Eye (tissue), 1 donor: ENCODE measurements at places on chromosomes 6 and 20.

- DNase-seq, result peak; percentile 34
Observed at GRCh38 chr6:42128460-42129359, 13.7 kb downstream of the C6orf132 start.

GRCh38 chr6:167759912-167760311 is 66.8 kb upstream of the AFDN start:
- no peak for DNase-seq

GRCh38 chr6:5997420-5997987 is 9.2 kb downstream of the NRN1 start:
- DNase-seq, result peak; percentile 87

- no peak for DNase-seq
Observed at GRCh38 chr20:13412806-13413445, 191.9 kb downstream of the ISM1 start.

- DNase-seq, result no peak
Observed at GRCh38 chr6:44161997-44162338, 3.3 kb downstream of the CAPN11 start.

DNA sequence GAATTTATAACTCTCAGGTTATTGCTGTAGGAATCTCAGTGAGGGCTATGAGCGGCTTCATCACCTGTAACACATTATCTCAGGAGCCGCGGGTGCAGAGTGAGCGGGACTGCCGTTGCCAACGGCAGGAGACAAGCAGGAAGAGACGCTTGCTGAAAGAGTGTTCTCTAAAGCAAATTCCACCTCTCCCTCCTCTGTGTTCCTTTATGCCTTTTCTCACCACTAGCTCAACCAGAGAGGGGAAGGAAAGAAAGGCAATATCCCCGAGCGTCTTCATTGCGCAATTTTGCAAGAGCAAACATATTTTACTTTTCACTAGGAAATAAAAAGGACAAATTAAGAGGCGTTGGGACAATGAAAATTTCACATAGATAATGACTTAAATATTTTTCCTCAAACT is 185.2 kb upstream of the EXOC2 start:
- no peak for DNase-seq

DNA sequence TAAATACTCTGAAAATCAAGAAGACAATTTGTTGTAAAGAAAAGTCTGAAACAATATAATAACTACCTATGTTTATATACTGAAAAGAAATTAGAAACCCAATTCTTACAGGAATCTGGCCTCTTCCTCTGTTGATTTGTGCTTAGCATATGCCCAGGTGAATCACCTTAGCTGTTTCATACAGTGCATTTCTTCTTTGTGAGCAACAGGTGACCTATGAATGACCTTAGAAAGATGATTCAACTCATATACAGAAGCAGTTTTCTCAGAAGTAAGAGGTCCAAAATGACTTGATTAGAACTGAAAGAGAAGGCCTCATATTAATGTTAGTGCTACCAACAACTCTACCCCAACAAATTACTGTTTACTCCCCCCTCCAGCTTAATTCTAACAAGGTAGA is 419.5 kb upstream of the ID4 start:
- DNase-seq, result no peak

GRCh38 chr6:167870321-167870720 is 43.6 kb downstream of the AFDN start:
- no peak for DNase-seq

GRCh38 chr6:7726416-7727085 is 652 bp downstream of the BMP6 start:
- no peak for DNase-seq

DNA sequence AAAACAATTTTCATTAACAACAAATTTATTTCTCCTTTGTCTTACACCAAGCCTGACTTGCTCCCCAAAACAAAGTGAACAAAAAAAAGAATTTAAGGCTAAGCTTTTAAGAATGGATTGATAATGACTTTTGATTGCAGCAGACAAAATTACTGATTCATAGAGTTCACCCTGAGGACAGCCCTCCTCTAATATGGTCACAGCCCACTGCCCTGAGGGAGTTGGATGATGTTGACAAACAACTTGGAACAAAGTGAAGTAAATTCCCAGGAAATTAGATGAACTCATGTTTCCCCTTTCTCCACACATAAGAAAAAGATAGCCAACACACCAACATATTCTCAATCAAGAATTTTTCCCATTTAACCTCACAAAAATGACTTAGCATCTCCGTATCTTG is 7.7 kb upstream of the ISM1 start:
- DNase-seq, result no peak

DNA sequence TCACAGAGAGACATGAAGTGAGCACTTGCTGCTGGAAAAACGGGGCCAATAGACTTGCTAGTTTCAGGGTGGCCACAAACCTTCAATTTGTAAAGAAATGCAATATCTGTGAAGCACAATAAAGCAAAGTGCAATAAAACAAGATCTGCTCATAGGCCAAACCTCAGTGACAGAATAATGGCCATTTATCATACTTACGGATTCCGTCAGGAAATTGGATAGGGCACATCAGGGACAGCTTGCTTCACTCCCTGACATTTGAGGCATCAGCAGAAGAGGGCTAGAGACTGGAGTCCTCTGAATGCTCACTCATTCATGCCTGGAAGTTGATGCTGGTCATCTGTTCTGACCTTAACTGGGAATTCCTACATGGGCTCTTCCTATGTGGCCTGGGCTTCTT is 165.5 kb upstream of the OPRM1 start:
- no peak for DNase-seq

GRCh38 chr20:63156221-63156671 is 59.7 kb downstream of the YTHDF1 start:
- DNase-seq, result no peak

GRCh38 chr6:16576451-16577368 is 184.6 kb downstream of the ATXN1 start:
- no peak for DNase-seq

DNA sequence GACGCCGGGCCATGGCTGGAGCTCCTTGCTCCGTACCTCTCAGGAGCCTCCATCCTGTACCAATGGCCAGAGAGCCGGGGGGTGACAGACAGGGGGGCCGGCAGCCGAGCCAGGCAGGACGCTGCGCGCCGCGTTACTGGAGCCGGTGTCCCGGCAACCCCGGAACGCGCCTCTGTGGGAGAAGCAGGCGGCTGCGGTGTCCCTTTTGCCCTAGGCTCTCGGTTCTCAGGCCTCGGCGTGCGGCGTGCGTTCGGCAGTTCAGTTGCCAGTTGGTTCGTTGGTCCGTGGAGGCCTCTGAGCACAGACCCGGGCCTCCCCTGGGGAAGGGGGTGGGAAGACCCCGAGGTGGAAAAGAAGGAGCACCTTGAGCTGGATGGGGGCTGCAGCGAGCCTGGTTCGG is at the start of gene SPATS1:
Gene SPATS1 (plus strand): TSS at position 162 of the 400 bp plus-strand sequence. CDS start 446 bp downstream, outside the sequence.
- peak; percentile 70 for DNase-seq

GRCh38 chr6:6085928-6086668 is 79.4 kb upstream of the NRN1 start:
- peak; percentile 25 for DNase-seq

DNA sequence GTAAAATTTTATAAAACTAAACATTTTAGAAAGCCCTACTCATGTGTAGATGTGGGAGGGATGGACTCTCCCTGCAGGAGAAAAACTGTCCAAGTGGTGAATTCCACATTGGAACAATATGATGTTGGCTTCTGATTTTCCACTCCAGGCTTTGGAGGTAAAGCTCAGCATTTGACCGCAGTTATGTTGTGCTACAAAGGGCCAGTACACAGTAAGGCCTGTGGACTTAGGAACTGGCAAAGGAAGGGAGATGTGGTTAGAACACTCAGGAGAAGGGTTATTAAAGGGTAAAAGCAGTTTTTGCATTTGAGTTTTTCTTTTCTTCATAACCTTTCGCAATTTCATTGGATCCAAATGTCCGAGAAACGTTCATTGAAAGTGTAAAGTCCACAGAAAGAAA is 150.3 kb upstream of the SASH1 start:
- DNase-seq, result no peak

GRCh38 chr6:111566222-111566734 is 39.4 kb downstream of the TRAF3IP2 start:
- DNase-seq, result no peak

- no peak for DNase-seq
Observed at GRCh38 chr6:136491251-136491650, 59.0 kb downstream of the MAP7 start.

GRCh38 chr6:151242420-151242861 is 2.7 kb downstream of the AKAP12 start:
- peak; percentile 52 for DNase-seq

DNA sequence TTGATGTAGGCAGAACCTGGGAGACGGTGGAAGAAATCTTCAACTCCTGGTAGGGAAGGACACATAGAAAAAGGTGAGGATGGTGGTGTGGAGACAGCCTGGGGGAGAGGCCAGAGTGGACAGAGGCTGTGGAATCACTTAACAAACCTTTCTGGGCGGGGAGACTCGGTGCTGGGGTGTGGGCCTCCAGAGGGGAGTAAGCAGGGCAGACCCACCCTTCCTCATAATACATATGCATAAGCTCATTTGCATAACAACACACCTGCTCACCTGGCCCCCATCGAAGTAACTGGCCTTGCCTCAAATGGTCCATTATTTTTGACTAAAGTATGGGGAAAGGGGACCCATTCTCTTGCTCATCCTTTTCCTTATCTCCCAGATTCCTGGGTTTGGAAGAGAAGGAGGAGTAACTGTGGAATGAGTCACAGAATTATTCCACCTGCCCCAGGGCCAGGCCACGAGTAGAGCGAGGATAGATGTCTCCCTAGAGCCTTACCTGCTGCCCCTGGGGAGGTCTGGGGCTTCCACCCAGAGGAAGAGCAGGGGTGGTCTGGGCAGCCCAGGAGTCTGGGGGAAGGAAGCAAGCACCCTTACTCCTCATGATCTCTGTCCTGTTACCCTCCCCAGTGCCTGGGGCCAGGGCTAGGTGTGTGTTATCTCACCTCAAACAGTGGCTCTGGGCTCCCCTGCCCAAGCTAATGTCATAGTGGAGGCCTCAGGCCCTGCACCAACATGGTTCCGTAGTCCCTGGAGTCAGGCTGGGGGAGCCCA is 10.7 kb upstream of the VEGFA start:
- no peak for DNase-seq

DNA sequence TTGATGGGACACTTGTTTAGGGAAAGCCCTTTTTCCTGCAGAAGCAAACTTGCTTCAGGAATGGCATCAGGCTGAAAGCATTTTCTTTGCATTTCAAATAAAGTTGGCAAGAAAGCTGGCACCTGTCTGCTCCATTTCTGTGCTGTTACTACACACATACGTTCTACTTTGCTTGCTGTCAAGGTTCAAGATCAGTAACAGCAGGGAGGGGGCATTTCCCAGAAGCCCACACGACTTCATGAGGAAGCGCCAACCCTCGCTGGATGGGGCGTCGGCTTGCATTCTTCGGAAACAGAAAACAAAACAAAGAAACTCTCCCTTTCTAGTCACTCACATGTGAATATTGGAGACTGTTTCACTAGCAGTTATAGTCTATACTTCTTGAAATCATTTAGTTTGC is 46.4 kb downstream of the AKAP12 start:
- DNase-seq, result no peak

DNA sequence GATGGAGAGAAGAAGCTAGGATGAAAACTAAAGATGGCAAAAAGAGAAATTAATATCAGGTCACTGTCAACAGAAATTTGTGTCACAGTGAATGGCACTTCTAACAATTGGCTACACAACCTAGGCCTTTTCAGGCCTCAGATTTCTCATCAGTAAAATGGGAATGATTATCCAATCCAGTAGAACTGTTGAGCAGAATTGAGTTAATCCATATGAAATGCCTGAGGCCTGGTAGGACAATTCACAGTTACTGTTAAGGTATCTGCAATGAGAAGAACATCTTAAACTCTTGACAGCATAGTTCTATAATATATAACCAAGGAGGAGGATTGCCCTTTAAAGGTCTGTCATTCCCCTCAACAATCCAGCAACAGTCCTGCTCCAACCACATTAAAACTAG is 217.9 kb upstream of the ZNF217 start:
- DNase-seq, result no peak

- DNase-seq, result no peak
Observed at GRCh38 chr20:31403886-31404285, 2.1 kb downstream of the DEFB121 start.

DNA sequence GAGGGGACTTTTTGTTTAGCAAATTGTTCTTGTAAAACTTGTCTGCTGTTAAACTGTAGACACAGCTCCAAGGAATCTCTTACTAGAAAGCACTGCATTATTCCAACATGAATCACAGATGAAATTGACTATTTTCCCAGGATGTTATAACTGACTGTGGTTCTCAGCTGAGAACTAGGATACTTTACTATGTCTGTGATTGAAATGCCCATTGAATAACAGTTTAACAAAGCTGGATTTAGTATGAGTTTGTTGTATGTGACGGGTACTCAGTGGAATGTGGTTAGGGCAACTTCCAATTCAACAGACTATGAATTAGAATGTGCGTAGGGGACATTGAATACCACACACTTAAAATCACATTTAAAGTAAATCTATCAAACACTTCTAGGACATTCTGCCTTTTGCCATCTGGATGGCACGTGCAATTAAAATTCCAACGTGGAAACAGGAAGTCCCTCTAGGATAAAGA is 193.4 kb upstream of the PREP start:
- DNase-seq, result no peak

GRCh38 chr6:164142322-164142721 is 727.8 kb downstream of the QKI start:
- DNase-seq, result peak; percentile 11

DNA sequence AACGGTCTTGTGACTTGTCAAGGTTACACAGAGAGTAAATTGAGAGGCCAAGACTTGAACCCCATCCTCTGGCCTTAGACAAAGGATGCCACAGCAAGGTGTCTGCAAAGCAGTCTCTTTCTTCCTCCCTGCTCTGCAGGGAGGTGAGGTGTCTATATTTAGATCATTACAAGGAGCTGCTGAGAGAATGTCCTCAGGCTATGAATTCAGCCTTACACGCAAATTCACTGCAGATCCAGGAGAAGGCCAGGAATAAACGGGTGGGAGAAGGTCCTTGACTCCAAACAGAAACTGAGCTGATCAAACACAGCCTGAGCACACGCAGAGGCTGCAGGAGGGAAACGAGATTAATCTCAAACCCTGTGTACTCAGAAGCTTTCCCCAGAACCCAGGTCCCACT is 48.6 kb upstream of the PTPRT start:
- no peak for DNase-seq

DNA sequence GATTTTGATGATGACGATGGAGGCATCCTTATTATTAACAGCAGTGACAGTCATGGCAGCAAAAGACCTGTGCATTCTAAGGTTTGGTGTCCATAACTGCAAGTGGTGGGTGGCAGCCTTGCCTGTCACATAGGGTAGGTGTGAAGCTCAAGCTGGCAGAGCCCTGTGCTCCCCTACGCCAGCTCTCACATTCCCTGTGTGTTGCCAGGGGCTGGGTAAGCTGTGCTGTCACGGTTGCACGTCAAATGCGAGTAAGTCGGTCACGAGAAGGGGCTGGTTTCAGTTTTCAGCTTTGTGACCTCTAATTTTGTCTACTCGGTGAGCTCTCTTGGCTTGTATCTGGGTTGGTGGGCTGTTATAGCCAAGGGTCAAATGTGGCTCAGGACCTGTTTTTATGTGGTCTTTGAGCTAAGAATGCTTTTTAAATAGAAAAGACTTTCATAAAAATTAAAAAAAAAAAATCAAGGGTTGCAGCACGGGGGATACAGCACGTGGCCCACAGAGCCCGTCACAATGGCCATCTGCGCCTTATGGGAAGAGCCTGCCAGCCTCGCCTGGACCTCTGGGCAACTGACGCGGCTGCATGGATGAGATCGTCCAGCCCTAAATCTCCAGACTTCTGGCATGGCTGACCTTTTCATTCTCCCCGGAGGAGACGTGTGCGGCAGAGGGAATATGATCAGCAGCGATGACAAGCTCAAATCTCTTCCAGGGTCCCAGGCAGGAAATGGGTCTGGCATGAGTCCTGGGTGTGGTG is 148.5 kb downstream of the PHACTR3 start:
- DNase-seq, result peak; percentile 25

- no peak for DNase-seq
Observed at GRCh38 chr6:35724059-35724458, 12.8 kb upstream of the ARMC12 start.
